ENCODE measurements at places on chromosomes 2 and 18. TPM values are rescaled to one million over a fixed set of nuclear protein-coding genes. Genes with fewer than 3 reads are reported as not detected.
A peak's percentile ranks its signal among the peaks of the same experiment; 100 is the strongest.

GRCh38 chr2:97983698-97984097, 12.1 kb downstream of the TMEM131 start:
- no peak for DNase-seq

CCDC141 gene
- 11.6 TPM for total RNA-seq

GALNT3 gene
- total RNA-seq: 43.7 TPM

SP140L gene
- 22.1 TPM for total RNA-seq

- no peak for DNase-seq
Measured at GRCh38 chr2:100104718-100105677, 37.4 kb downstream of the AFF3 start.

DNA sequence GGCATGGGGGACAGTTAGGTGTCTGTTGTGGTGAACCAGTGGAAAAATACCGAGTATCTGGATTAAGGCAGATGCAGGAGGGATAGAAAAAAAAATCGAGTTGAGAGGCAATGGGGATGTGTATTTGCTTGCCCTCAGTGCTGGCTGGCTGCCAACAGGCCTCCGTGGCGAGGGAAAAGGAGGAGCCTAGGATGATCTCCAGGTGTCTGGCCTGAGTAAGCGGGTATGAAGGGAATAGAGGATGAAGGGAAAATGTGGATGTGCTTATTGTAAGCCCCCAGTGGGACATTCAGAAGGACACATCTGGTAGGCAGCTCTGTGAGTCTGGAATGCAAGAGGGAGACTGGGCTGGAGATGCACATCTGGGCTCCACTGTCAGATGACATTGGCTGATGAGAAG, 22.8 kb downstream of the KCNS3 start:
- no peak for DNase-seq

MAPK4 gene
- 0.54 TPM for total RNA-seq

DNA sequence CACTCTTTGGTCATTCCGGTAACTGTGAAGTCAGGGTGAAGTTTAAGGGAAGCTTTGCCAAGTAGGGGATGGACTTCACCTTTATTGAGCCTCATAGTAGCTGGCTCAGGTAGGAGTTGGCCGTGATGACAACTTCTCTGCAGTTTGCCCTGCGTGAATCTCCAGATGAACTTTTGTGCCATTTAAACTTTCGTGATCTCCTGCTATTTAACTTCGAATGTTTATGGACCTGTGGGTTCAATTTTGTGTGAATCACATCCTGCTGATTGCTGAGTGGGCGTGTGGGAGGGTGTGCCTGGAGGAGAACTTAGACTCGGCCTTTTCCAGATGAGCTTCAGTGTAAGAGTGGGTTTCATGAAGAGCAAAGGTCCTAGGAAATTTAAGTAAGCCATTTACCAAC, 4.2 kb downstream of the UGT1A1 start:
- DNase-seq: peak; percentile 80

DNA sequence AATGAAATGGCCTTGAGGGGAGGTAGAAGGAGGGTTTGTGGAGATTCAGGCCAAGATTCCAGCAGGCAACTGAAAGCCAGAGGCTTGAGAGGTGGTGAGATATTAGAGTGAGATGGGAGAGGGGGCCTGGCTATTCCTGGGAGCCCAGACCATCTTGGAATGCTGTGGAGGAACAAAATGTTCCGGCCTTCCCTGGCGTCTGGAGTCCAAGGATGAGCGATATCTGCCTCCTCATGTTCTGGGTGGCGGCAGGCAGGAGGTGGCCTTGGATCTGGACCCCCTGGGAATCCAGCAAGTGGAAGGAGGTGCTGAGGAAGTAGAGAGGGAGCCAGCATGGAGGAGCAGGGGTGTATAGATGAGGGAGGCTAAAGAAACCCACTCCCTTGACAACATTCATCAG, 335.9 kb downstream of the CYP26B1 start:
- DNase-seq: no peak

- no peak for DNase-seq
Measured at GRCh38 chr18:78457731-78458130, 521.9 kb upstream of the SALL3 start.

Measured in Peyer's patch (tissue), 4 donors.